ENCODE measurements at places on chromosomes 2 and 18. TPM values are rescaled to one million over a fixed set of nuclear protein-coding genes. Genes with fewer than 3 reads are reported as not detected.

Gene LOXHD1
- polyA plus RNA-seq = not detected

Gene DYNAP
- not detected for polyA plus RNA-seq

Gene ADCYAP1
- polyA plus RNA-seq = not detected

Gene INPP5D
- 220 TPM for polyA plus RNA-seq

Gene COLEC11
- polyA plus RNA-seq = not detected

Gene TMEM247
- not detected for polyA plus RNA-seq

Gene ALK
- polyA plus RNA-seq = not detected

Gene SPR
- not detected for polyA plus RNA-seq

Gene OTX1
- polyA plus RNA-seq = not detected

Gene PDE11A
- not detected for polyA plus RNA-seq

Gene CLEC4F
- polyA plus RNA-seq = not detected

Gene NEU2
- not detected for polyA plus RNA-seq

All from IgD-negative memory B cell (primary cell).